ENCODE measurements at places on chromosomes 7 and 10.

DNA sequence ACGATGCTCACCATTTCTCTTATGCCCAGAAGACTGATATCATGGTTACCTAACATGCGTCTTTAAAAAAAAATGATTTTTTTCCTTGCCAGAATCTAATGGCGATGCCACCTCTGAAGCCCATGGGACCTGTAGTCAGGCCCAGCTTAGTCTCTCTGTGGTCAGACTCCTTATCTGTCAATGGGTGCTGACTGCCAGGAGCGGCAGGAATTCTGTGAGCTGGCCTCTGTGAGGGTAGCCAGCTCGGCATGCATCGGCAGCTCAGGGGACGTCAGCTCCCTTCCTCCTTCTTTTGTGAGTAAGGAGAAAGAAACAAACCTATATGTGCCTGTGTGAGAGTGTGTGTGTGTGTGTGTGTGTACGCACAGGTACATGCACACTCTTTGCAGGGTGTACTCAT lies 49.9 kb upstream of the ZRANB1 start:
- no peak for DNase-seq

DNA sequence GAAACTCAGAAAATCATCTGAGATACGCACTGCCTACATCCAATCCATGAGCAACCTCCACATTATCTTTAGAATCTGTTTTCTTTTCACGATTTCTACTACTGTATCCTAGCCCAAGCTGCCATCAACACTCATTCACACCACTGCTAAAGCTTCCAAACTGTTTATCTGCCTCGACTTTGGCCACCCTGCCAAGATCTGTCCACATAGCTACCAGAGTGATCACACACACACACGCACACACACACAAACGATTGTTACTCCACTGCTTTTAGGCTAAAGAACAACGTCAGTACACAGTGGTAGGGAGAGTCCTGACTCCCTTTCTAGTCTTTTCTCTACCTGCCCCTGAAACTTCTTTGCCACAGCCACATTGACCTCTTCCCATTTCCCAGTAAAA lies 142.0 kb downstream of the CCDC71L start:
- no peak for DNase-seq

GRCh38 chr7:30743371-30744074 lies 8.4 kb upstream of the INMT start:
- no peak for DNase-seq

GRCh38 chr7:134440476-134440875 lies 18.4 kb downstream of the AKR1B1 start:
- no peak for DNase-seq

DNA sequence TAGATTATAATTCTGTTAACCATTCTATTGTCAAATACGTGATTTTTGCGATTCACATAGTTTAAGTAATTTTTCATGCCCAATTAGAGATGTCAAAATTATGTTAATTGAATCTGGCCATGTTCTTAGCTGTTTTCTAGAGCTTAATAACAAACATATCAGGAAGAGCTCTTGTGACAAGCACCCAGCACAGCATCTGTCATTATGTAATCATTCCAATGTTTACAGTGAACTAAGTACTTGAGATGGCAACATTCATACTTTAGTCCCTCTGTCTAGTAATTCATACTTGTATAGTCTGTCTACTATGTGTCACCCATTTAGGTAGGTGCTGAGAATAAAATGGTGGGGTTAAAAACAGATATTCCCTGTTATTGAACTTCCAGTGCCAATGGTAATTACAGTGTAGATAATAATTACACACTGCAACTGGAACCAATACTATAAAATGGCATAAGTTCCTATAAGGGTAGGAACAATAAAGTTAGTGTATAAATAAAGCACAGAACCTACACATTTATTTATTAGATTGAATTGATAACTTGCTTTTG lies 55.2 kb downstream of the ZEB1 start:
- no peak for DNase-seq

- DNase-seq, result no peak
Measured at GRCh38 chr10:75398692-75399460, 2.7 kb downstream of the ZNF503 start.

- no peak for DNase-seq
Measured at GRCh38 chr10:61819208-61819607, 82.3 kb upstream of the ARID5B start.

DNA sequence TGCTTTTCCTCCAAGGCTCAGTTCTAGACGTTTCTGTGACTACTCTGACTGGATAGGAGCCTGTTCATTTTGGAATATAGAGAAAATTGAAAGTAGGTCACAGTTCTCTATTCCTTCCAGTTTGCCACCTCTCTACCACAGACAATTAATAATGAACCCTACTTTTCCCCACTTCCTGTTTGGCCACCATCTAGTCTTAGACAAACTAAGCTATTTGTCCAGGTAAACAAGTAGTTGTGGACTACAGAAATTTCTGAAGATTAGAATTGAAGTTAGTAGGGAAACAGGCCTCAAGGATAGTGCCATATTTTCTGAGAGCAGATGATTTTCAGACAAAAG lies 87.0 kb downstream of the AUTS2 start:
- no peak for DNase-seq

- no peak for DNase-seq
Measured at GRCh38 chr7:106108991-106109390, 3.1 kb downstream of the SYPL1 start.

GRCh38 chr10:92552310-92552709 lies 21.6 kb downstream of the IDE start:
- DNase-seq, result no peak

DNA sequence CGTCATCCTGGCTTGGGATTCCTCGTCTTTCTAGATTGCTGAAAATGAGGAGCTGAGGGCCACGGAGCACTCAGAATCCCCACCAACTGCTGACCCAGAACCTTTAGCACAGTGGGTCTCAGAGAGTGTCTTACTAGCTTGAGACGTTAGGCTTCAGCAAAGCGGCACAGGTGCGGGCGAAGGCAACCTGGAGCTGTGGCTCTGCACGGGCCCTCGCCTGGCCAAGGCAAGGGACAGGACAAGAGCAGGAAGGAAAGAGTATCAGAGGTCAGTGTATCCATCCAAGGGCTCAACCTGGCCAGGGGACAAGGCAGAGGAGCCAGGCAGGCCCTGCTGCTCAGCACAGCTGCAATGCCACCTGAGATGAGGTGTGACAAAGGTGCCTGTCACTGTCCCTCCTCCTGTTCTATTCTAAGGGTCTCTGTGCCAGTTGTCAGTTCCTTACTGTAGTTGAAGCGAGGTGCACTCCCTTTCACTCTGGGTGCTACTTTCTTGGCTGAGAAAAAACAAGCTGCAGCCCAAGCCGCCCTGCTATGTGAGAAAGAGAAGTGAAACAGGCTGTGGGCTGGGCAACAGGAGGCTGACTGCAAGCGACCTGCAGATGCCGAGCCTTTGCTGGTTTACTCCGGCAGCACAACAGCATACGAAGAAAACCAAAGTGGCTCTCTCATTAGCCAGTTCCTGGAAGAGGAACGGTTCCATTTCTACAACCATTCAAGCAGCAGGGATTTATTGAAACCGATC lies 33.3 kb upstream of the KDM7A start:
- DNase-seq, result no peak

- DNase-seq, result no peak
Measured at GRCh38 chr7:32073533-32073932, 3.3 kb upstream of the PDE1C start.

GRCh38 chr10:13891128-13892000 lies 304.6 kb downstream of the PRPF18 start:
- DNase-seq, result peak; percentile 4

DNA sequence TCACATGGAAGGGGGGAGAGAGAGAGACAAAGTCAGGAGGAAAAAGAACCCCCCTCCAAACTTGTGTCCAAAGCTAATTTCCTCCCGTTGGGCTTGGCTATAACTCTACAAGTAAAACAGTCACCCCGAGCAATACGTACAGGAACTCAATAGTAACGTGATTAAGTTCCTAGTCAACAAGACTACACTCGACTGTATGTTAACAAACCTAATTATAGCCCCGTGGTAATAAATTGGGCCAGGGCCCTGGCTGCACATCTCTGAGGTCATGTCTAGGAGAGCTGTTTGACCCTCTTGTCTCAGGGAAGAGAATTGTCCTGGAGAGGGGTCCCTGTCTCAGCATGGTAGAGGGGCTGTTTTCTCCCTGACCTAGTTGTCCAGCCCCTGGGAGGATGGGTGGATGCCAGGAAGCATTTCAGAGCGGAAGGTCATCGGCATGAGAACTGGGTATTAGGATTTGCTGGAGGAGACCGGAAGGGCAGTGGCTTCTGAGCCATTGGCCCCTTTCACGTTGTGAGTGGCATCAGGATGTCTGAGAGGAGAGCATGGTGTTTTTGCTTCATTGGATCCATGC lies 60.2 kb upstream of the COMTD1 start:
- DNase-seq, result no peak

DNA sequence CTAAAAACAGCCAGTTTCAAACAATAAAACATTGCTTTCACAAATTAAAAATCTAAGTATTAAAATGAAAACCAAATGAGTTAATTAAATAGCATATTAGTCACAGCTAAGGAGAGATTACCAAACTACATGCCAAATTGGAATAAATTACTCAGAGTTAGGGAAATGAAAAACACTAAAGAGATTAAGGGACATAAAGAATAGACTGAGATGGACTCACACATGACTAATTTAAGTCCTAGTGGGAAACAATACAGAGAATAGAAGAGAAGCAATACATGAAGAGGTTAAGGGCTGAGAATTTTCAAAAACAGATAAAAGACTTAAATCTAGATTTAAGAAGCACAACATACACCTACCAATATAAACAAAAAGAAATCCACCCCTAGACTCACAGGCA lies 110.6 kb downstream of the ZFAND4 start:
- DNase-seq, result no peak

DNA sequence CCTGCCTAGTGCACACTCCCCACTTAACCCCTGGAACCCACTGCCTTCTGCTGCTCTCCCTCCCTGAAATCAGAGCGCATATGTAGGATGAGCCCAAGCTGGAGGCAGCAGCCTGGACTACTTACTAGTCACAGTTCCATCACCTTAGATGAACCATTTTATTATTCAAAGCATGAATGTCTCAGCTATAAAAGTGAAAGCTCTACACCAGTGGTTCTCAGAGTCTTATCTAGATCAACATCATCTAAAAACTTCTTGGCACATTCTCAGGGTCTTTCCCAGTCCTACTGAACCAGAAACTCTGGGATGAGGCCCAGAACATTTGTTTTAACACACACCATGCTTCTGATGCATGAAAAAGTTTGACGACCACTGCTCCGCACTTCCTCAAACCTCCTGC lies 100.3 kb upstream of the ANK3 start:
- DNase-seq, result no peak

DNA sequence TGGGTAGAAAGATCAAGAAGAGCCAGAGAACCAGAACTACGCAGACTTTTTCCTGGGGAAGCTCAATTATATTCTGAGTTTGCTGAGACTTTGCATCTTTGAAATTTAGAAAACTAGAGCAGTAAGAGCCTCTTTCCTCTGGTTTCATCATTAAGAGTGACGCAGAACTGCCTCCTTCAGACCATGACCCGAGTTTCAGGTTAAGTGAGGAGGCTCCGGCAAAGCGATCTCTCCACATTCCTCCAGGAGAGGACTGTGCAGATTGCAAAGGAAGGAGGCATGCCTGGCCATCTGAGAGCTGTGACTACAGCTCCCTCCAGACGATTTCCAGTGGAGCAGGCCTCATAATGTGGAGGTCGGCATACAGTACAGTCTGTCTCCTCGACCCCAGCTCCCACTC lies 115.8 kb upstream of the LANCL2 start:
- no peak for DNase-seq

DNA sequence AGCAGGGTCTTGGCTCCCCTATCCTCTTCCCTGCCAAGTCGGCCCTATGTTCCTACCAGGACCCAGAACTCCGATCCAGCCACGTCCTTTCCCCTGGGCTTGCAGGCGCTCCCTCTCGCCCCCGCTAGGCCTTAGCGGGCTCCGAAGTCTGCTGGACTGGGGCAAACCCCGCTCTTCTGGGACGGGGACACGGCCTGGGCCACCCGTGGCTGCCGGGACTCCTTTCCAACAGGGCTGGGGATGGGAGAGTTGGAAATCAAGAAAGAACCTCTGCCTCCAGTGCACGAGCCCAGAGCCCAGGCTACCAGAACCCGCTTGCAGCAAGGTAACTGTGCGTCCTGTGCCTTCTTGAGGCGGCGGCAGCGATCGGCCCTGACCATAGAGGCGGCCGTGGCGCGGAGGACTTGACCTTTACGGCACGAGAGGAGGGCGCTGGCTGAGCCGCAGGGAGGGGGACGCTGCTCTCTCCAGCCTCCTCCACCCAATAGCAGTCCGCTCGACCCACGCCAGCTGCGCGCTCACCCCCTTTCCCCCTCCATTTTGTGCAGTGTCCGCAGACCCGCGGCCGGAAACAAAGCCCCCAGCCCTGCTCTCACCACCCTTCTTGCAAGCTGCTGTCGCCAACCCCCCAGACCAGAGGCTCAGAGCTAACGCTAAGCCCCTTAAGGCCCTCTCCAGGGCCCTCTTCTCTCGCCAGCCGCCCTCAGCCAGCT lies 7.0 kb upstream of the HOXA11 start:
- DNase-seq, result no peak

DNA sequence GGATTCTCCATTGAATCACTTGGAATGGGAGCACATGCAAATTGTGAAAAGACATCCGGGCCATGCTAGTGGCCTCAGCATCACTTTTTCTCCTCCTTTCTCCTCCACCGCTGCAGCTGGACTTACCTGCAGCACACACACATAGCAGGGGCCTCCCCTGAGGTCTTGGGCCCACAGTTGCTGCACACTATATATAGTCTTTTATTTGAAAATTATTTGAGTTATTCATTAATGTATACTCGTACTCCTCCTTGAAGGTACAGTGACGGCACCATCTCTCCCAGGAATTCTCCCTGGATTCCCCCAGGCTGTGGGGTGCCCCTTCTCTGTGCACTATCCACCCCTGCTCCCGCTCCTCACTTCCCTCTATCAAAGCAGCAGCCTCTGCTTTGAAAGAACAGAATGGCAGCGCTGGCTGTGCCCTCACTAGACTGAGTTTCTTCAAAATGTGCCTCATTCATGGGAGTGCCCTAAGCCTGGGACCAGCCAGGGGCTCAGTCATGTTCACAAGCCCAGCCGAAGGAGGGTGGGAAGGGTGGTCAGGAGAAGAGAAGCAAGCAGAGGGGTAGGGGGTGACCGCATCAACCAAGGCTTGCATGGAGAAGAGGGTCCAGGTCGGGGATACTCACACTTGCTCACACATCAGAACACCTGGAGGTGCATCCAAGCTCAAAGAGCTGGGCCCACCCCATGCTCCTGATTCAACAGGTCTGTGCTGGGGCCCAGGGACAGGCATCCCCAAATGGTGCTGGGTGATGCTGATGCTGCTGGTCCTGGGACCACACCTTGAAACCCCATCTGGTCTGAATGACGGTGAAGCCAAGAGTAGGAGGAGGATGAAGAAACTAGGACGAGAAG lies 156.2 kb upstream of the ZMIZ1 start:
- no peak for DNase-seq

GRCh38 chr7:5278766-5279165 lies 4.0 kb upstream of the SLC29A4 start:
- no peak for DNase-seq

DNA sequence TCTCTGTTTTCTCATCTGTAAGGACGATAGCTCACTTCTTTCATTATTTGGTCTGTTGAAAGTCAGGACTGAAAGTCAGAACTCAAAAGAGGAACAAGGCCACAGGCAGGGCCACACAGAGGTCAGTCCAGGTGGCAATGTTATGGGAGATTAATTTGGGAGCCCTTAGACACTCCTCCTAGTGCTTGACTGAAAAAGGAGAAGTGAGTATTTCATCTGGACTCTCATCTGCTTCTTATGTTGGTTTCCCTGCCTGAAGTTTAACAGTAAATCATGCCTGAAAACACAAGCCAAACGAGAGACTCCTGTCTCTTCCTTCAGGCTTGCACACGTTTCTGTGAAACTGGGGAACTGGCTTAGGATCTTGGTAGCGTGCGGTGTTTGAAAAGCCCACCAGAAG lies 248.5 kb downstream of the BUB3 start:
- DNase-seq, result no peak

Data from stimulated activated CD4-positive, alpha-beta T cell treated with anti-CD3 and anti-CD28 coated beads, Interleukin-1b, Interleukin-23, amount 100 ng/mL, for 1 hour (primary cell).